NCI-H2081 treated with DMSO at 0.1 percent for 48 hours (cell line): ENCODE measurements at places on chromosomes 13 and 19.

DNA sequence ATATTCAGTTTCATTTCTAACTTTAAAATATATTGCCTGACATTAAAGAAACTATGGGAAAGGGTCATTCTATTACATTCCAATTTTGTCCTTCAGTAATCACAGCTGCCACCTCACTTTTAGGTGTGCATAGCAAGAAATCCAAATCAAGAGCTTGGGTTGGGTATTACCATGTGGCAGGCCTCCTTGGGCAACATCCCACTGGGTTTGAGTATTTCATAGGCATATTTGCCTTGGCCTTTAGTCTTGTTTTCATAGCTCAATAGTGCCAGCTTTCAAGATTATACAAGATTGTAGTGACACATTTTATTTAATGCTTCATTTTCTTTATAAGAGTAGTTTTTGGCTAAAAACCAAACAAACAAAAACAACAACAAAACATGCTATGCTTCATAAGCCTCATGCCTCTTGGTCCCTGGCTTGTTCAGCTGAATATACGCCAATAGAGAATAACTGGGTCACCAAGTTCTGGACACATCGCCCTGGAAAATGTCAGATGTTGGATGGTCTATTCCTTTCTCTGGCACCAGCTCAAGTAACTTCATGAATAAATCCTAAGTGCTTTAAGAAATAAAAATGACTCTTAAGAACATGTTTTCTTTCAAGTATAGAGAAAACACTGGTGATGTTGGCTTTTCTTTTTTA is 167.4 kb upstream of the STARD13 start:
- no peak for DNase-seq

DNA sequence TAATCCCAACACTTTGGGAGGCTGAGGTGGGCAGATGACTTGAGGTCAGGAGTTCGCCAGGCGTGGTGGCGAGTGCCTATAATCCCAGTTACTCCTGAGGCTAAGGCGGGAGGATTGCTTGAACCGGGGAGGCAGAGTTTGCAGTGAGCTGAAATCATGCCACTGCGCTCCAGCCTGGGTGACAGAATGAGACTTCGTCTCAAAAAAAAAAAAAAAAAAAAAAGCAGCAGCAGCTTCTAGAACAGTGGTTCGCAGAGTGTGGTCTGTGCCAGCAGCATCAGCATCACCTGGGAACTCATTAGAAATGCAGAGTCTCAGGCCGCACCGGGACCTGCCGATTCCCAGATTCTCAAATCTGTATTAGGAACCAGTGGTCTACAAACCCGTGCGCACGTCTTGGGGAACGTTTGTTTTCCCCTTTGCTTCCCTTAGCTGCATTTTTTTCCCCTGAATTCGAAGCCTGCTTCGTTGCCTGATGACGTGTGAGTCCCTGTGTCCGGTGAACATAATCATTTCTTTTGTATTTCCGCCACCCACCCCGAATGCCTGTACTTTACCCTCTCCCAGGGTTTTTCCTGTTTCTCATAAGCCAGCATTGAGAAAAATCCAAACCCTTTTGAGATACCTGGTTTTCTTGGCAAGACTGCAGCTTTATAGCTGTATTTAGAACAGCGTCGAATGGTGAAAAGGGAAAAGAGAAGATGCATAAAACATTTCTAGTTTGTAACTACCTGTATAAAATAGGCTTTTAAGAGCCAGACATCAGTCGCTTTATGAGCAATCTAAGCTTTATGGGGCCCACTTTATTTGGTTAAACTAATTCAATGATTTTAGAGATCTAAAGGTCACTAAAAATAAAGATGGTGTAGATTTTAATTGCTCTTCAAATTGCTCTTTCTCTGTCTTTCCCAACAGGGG is 49.8 kb downstream of the BICRA start:
- DNase-seq = no peak

GRCh38 chr13:45341799-45342500 is 967 bp upstream of the TPT1 start:
- no peak for DNase-seq

GRCh38 chr13:113493315-113493951 is 2.9 kb upstream of the DCUN1D2 start:
- DNase-seq = no peak

GRCh38 chr13:112356190-112356589 is 20.0 kb upstream of the SPACA7 start:
- no peak for DNase-seq

DNA sequence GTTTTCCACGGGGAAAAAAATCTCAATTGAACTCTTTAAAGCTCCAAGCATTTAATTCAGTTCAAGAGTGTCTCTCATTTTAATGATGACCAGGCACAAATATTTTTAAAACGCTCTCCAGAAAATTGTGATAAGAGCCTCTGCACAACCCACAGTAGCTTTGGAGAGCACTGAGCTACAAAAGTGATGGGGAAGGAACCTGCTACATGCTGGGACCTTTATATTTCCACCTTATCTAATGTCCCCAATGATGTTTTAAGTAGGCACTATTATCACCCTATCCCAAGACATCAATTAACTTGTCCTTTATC is 14.1 kb upstream of the CEACAM6 start:
- DNase-seq = no peak

DNA sequence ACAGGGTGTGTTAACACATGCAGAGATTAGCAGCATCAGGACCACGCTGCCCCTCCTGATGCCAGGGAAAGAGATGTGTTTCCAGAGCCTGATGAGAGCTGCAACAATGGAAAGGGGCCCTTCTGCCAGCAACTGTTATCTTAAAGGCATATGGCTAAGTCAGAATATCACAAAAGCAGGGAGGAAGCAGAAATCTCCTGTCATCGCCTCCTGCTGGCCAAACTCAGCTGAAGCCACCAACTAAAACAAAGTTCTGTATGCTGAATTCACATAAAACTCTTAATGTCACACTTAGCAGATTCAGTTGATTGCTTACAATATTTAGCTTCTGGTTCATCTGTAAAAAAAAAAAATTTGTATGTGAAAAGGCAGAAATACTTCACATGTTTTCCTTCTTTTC is 178.2 kb downstream of the GPC5 start:
- no peak for DNase-seq

- DNase-seq = no peak
Observed at GRCh38 chr13:49395878-49396380, 47.9 kb downstream of the CAB39L start.

DNA sequence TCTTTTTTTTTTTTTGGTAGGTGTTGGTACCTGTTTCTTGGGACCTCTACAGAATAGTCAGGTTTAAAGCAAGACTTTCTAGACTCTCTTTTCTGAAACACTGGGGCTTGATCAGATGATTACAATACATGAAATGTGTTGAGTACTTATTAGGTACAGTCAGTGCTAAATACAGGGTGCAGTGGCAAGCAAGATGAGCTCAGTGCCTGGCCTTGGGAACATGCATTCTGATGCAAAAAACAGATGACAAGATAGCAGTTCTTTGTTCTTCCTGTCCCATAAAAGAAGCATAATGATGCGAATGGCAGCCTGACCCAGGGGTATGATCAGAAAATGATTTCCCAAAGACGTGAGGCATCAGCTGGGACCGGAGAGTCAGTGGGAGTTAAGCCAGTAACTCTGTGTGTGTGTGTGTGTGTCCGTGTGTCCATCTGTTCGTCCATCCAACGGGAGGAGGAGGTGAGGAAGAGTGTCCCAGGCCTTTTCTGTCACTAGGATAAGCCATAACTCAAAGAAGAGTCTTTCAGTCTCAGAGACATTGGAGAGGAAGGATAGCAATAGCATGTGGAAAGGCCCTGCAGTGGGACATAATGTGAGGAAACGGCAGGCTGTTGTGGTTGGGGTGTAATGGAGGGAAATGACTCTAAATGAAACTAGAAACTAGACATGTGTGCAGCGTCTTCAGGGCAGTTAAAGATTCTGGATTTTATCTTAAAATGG is 32.2 kb downstream of the SLAIN1 start:
- no peak for DNase-seq

DNA sequence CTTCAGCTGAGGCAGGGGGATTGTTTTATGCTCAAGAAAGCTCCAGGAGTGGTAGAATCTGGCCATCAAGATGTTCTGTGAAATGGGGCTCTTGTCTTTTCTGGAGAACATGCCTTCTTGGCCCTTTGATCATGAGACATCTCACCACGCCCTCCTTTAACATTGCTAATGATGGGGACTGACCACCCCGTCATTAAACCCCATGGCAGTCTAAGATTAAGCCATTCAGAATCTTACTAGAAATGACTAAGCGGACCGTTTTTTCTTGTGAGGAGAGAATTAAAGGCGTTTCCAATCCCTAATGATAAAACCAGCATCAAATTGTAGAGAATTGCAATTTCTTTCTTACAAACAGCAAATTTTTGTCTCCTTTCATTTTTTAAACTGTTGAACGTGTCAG is 89.4 kb downstream of the COL4A2 start:
- DNase-seq = no peak

GRCh38 chr13:22800526-22801401 is 380.0 kb upstream of the SGCG start:
- DNase-seq = no peak

GRCh38 chr19:38143847-38144246 is 80.2 kb downstream of the DPF1 start:
- DNase-seq = no peak

- DNase-seq = no peak
Observed at GRCh38 chr19:43782689-43783231, 2.0 kb upstream of the KCNN4 start.

DNA sequence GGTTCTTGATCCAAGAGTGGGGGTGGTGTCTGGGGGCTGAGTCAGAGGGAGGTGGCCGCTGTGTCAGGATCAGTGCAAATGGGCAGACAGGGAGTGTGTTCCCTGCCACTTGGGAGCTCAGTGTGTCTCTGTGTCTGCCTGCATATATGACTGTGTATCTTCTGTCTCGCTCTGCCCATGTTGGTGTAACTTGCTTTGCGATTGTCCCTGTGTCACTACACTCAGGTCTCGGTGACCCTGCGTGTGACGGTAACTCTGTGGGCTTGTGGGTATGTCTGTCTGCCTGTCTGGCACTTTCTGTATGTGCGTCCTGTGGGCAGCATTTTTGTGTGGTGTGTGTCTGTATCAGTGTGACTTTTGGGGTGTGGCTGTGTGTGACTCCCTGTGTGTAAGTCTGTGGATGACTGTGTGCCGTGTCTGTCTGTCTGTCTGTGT is 8.2 kb upstream of the ERFL start:
- DNase-seq = no peak

- DNase-seq = no peak
Observed at GRCh38 chr13:30495746-30496145, 30.0 kb upstream of the HMGB1 start.

DNA sequence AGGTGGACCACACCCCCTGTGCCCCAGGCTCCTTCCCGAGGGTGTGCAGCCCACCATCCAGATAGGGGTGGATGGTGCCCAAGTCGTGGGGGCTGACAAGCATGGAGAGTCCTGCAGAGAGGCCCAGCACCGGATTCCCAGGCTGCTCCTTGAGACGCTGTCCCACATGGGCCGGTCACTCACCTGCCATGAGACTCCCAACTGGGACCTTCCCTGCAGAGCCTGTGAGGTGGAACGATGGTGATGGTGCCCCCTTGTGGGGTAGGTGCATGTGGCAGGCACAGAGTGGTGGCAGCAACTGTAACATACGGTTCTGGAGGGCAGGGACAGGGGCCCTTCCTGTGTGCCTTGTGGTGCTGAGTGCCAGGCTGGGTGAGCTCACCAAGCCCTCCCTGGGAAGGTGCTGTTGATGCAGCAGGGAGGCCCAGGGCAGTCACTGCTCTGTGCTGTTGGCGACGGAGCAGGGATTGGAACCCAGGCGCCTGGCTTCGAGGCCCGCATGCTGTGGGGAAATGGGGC is 33.1 kb downstream of the PPP1R37 start:
- no peak for DNase-seq

GRCh38 chr13:59584761-59585670 is 578.7 kb downstream of the DIAPH3 start:
- no peak for DNase-seq

GRCh38 chr13:23984546-23984945 is 87.2 kb upstream of the C1QTNF9B start:
- no peak for DNase-seq

GRCh38 chr13:27065582-27065981 is 106.0 kb downstream of the USP12 start:
- DNase-seq = no peak

GRCh38 chr19:4970558-4971423 is 1.9 kb downstream of the KDM4B start:
- DNase-seq = no peak
